ENCODE measurements at places on chromosomes 6 and 20.

DNA sequence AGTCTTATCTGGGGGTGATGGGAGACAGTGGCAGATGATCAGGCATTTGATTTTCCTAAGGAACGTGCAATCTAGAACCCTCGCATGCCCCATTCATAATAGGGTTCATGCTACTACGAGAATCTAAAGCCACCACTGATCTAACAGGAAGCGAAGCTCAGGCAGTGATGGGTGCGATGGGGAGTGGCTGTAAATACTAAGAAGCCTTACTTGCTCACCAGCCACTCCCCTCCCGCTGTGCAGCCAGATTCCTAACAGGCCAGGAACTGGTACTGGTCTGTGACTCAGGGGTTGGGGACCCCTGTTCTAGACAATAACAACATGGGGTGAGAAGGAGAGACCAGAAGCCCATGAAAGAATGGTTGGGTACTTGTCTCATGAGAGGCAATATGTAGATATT, 4.5 kb downstream of the TREML4 start:
- DNase-seq: no peak

GRCh38 chr20:23391707-23392310, 29.5 kb downstream of the NAPB start:
- no peak for DNase-seq

DNA sequence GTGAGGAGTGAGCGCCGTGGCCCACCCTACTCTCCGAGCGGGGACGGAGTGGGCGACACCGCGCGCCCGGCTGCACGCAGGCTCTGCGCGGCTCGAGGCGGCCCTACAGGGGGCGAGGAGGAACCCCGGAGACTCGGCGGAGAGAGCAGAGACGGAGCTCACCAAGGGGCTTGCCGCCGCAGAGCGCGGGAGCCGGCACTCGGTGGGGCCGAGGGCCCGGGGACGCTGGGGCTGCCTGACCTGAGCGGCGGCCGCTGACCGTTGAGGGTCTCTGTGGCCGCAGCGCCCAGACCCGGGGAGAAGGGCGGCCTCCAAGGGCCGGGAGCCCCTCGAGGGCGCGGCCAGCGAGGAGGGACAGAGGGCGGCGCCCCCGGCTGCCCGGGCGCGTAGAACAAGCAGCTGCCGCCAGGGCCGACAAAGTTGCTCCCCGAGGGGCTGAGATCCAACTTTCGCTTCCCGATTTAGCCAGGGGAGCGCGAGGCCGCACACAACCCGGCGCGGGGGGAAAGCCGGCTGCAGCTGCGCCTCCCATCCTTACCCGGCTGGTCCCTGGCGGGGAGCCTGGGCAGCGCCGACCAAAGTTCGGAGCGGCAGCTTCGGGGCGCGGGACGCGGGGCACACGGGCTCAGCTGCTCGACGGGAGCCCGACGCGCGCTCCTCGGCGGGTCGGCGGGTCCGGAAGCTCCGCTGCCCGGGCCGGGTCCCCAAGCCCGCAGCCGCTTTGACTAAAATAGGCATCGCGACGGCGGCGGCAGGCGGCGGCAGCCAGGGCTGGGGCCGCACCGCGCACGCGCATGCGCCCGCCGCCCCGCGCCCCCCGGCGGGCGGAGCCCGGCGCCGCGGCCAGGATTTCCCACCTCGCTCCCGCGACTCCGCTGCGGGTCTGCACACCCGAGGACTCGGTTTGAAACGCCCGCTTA, 43.1 kb downstream of the POPDC3 start:
- DNase-seq: peak; percentile 6

- DNase-seq: no peak
These were observed 237.8 kb upstream of the THEMIS start for GRCh38 chr6:128138694-128139093.

DNA sequence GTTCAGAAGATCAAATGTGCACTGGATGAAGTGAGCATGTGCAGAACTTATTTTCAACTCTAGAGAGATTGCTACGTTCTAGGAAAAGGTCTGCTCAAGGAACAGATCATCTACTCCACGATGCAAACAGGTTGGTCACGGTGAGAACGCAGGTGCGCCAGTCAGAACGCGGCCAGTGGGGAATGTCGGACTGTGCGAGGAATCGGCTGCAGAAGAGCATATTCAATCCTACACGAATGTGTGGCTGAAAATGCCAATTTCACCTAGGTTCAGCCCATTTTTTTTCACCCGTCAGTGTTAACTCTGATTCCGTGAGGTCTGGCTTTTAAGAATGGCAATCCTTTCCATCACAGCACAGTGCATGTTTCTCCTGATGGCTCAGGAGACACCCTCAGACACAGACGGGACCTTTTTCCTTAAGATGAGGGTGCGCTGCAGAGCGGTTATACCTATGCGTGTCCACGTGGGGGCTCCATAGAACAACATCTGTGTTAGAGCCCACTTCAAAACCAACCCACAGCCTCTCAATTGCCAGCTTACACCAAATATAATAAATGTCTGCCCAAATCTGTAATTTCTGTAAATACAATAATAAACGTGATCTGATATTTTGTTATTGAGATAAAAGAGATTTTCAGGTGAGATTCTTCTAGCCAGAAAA, 250.4 kb downstream of the FOXA2 start:
- peak; percentile 23 for DNase-seq

GRCh38 chr20:2101057-2101864, at the start of gene STK35:
STK35 (plus strand) TSS chr20:2101827; CDS start chr20:2101882, 55 bp downstream.
- peak; percentile 53 for DNase-seq
